ENCODE measurements at places on chromosomes 1 and 21. TPM values are rescaled to one million over a fixed set of nuclear protein-coding genes. Genes with fewer than 3 reads are reported as not detected.

IGSF5 gene
- 0.78 TPM for total RNA-seq

AKR7A3 gene
- 1.2 TPM for total RNA-seq

TFAP2E gene
- total RNA-seq, result 0.62 TPM

NLRP3 gene
- total RNA-seq, result 1.4 TPM

TFF3 gene
- not detected for total RNA-seq

ESPN gene
- not detected for total RNA-seq

PSMD4 gene
- 82.0 TPM for total RNA-seq

JMJD4 gene
- 17.2 TPM for total RNA-seq

CLEC20A gene
- total RNA-seq, result not detected

SMIM1 gene
- 2.0 TPM for total RNA-seq

FAM72C gene
- total RNA-seq, result 0.16 TPM

MPL gene
- total RNA-seq, result not detected

OR2T6 gene
- 0.31 TPM for total RNA-seq

DNA sequence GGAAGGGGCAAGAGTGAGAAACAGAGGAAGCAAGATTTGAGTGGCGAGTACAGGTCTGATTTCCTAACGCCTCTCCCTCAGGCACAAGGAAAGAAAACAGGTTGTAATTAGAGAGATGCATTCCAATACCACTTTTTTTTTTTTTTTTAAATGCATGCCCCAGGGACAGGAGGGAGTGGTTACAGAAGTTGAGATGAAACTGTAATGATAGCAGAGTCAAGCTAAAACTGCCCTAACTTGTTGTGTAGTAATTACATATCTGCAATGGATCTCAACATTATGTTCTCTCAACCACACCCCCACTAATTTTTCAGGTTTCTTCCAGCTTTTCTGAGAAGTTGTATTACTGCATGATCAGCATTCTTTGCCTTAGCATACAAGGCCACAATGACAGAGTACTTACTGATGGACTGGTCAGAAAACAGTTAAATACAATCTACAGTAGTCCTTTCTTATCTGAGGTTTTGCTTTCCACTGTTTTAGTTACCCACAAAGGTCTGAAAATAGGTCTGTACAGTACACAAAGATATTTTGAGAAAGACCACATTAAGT, 5.5 kb downstream of the ETV3 start:
- DNase-seq, result no peak

DNA sequence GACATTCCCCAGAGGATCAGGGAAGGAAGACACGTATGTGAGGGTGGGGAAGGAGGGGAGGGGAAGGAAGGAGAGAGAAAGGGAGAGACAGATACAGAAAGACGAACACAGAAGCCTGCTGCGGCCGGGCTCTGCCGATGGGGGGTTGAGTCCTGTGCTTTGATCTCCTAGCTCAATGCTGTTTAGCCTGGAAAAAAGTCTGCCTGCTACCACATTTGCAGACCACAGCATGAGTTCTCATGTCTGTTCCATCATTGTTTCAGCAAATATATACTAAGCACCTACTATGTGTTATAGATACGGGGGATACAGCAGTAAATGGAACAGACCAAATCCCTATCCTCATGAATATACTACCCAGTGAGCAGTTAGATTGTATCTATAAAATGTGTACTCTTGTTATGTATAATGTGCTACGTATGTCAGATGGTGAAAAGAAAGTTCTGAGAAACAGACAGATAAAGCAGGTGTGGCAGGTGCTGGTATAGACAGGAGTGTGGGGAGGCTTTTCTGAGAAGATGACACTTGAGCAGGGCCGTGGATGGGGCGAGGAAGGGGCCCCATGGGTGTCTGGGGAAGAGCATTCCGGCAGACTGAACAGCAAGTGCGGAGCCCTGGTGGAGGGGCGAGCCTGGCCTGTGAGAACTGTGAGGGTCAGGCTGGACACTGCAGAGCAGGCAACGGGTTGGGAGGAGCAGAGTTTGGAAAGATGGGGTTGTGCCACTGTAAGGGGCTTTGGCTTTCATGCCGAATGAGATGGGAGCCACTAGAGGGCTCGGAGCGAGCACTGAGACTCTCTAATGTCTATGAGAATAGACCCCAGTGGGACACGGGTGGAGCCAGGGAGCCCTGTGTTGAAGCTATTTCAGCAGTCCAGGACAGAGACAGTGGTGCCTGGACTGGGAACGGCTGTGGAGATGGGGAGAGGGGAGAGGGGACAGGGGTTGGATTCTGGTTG, 34.1 kb downstream of the KIAA1614 start:
- DNase-seq, result no peak

- DNase-seq, result no peak
Observed at GRCh38 chr1:2882966-2883696, 81.6 kb upstream of the TTC34 start.

GRCh38 chr1:83718338-83718737, 280.6 kb downstream of the TTLL7 start:
- no peak for DNase-seq

- no peak for DNase-seq
Observed at GRCh38 chr1:173257805-173258204, 50.7 kb upstream of the TNFSF4 start.

DNA sequence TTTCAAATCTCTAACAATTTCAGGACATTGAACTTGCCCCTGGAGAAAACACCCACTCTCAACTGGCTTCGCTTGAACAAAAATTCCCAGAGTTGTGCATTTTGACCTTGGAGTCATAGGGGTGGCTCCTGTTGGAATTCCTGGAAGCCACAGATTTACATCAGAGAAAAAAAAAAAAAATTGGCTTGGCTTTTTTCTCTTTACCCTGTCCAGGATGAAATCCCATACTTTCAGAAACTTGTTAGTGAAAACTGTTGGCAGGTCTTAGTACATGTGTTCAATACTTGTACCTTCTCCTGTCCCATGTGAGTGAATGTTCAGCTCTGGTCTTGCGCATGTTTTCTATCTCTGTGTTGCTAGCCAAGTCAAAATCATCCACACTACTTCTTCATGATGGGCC, 228.8 kb downstream of the TGFB2 start:
- no peak for DNase-seq

- DNase-seq, result no peak
Observed at GRCh38 chr1:154862907-154863306, 7.2 kb downstream of the KCNN3 start.

- no peak for DNase-seq
Observed at GRCh38 chr1:208864366-208864965, 620.3 kb upstream of the PLXNA2 start.

DNA sequence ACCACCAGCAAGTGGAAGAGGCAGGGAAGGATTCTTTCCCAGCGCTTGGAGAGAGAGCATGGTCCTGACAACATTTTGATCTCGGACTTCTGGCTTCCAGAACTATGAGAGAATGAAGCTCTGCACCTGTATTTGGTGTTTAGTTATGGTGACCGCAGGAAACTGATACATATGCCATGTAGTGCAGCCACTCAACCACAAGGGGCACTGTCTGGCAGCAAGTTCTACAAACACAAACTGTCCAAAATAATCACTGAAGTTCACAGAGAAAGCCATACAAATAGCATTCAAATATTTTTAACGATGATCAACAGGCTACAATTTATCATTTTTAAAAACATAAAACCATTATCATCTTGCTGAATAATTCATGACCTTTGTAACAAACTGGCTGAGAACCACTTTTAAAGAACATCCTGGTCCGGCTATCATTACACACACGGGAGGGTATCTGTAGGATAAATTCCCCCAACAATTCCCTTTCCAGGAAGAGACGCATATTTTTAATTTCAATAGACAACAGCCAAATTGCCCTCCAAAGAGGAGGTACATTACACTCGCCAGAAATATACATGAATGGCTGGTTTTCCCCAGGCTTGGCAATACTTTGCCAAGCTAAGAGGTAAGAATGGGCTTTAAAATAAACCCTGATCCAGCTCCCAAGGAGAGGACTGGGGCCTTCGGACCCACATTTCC, 9.2 kb upstream of the CBR3 start:
- DNase-seq, result no peak

- no peak for DNase-seq
Observed at GRCh38 chr1:200739702-200740570, 1.2 kb downstream of the CAMSAP2 start.

- no peak for DNase-seq
Observed at GRCh38 chr1:117582451-117582850, 23.4 kb upstream of the TENT5C start.

GRCh38 chr1:53981220-53981619, 35.1 kb downstream of the LRRC42 start:
- no peak for DNase-seq

- no peak for DNase-seq
Observed at GRCh38 chr1:235468004-235468403, 36.2 kb downstream of the B3GALNT2 start.

GRCh38 chr1:185857442-185857841, 123.3 kb downstream of the HMCN1 start:
- no peak for DNase-seq

- no peak for DNase-seq
Observed at GRCh38 chr21:44013380-44014088, 1.4 kb downstream of the TRAPPC10 start.

DNA sequence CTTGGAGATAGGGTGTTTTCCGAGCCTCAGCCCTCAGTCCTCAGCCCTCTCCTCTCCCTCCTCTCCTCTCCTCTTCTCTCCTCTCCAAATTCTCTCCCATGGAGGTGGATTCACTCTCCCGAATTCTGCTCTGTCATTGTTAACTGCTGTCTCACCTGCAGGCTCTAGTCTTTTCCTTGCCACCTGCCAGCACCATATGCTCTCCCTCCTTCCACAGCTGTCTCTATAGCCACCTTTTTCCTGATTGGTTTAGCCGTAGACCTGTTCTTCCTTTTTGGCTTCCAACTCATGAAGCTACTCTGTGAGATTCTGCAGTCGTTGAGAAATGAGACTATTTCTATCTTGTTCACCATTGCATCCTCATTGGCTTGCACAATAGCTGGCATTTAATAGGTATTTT, 19.7 kb downstream of the COG2 start:
- no peak for DNase-seq

GRCh38 chr21:31173881-31174555, 135.7 kb upstream of the KRTAP19-8 start:
- peak; percentile 53 for DNase-seq

DNA sequence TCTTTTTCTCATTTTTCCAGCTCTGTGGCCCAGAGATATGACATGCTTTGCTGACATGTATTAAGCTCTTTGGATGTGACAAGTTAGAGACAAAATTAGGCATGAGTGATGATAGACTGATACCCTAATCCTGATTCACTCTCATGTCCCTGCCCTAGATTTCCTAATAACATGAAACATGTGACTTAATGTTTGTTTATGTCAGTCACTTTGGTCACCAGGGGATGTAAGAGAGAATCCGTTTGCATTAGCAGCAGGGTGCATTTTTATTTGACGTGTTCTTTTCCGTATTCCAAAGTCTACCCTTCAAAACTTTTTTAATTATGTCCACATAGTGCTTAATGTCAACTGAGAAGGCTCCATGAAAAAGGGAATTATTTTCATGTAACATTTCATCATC, 192.4 kb downstream of the HMCN1 start:
- DNase-seq, result no peak

- DNase-seq, result no peak
Observed at GRCh38 chr1:31073044-31073443, 7.5 kb upstream of the PUM1 start.

GRCh38 chr1:108816049-108816893, 40.6 kb downstream of the AKNAD1 start:
- peak; percentile 71 for DNase-seq

DNA sequence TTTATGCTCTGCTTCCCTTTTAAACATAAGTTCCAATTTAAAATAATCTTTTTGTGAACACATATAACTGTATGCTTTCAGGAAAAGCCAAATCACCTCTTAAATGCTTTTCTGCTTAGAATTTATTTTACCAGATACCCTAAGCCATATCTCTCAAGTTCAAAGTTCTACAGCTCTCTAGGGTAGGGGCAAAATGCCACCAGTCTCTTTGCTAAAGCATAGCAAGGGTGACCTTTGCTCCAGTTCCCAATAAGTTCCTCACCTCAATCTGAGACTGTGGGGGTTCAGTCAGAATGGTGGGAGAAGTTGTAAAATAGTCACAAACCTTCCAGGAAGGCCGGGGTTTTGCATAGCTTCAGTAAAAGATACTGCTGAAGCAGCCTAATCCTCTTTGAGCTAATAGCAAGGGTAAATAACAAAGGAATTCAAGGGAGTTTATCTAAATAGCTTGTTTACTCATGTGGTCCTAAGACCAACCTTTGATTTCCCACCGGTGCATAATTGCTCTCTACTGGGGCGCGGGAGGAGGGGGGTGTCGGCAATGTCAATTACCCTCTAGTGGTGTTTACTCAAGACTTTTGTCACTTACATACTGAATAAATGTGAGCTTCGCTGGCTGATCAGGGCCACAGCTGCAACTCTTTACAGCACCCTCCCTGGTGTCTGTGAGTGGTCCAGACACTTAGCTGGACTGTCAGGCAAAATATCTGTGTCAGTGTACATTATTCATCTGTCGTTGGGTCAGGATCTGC, 1376.2 kb downstream of the NCAM2 start:
- no peak for DNase-seq

DNA sequence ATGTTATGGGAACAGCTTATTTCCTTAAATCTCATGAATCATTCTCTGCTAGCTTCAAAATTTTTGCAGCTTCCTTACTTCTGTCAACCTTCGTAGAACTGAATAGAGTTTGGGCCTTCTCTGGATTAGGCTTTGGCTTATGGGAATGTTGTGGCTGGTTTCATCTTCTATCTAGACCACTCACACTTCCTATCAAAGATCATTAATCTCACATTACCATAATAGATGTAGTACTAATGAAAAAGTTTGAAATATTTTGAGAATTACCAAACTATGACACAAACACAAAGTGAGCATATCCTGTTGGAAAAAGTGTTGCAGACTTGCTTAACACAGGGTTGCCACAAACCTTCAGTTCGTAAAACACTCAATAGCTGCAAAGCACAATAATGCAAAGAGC, 30.3 kb downstream of the ASPM start:
- DNase-seq, result no peak

- no peak for DNase-seq
Observed at GRCh38 chr1:112196008-112196588, 199.9 kb upstream of the CTTNBP2NL start.

DNA sequence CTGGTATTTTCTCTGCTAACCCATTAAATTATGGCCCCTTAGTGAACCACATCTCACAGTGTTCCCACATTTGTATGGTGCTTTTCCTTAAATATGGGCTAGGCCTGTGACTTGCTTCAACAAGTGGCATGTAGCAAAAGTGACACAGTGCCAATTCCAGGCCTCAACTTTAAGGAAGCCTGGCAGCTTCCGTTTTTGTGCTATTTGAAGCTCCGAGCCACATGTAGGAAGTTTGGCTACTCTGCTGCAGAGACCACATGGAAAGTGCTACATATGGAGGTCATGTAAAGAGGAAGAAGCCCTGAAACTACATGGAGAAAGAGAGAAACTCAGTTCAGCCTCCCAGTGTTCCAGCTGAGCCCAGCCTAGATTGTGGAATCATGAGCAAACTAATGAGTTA, 28.5 kb upstream of the DR1 start:
- DNase-seq, result no peak

GRCh38 chr1:241250465-241250864, 106.5 kb downstream of the RGS7 start:
- no peak for DNase-seq
